ENCODE measurements at places on chromosomes 4 and X.
A peak's percentile ranks its signal among the peaks of the same experiment; 100 is the strongest.

GRCh38 chr4:5711479-5712184 lies 631 bp downstream of the EVC start:
- DNase-seq: peak; percentile 73

GRCh38 chr4:13963601-13964000 lies 336.1 kb upstream of the BOD1L1 start:
- peak; percentile 18 for DNase-seq

DNA sequence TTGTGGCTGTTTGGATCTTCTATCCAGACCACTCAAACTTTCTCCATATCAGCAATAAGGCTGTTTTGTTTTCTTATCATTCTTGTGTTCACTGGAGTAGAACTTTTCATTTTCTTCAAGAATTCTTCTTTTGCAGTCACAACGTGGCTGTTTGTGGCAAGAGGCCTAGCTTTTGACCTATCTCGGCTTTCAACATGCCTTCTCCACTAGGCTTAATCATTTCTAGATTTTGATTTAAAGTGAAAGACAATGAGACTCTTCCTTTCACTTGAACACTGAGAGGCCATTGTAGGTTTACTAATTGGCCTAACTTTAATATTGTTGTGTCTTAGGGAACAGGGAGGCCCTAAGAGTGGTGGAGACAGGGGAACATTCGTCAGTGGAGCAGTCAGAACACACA lies 19.1 kb downstream of the FGF2 start:
- DNase-seq: no peak

- DNase-seq: peak; percentile 29
Observed at GRCh38 chrX:64093761-64094160, 111.7 kb downstream of the AMER1 start.

DNA sequence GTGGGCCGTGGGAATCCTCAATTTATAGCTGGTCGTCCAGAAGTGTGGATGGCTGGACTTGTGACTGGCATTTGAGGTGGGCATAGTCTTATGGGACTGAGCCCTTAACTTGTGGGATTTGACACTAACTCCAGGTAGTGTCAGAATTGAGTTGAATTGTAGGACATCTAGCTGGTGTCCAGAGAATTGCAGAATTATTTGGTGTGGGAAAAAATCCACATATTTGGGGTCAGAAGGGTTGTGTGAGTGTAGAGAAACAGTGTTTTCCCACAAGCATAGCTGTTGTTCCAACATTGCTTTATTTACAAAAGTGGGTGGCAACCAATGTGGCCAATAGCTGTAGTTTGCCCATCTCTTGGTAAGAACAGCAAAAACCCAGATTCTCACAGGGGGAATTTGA lies 91.3 kb downstream of the MOSPD2 start:
- peak; percentile 67 for DNase-seq

- no peak for DNase-seq
Observed at GRCh38 chr4:79081973-79082372, 142.7 kb upstream of the PAQR3 start.

GRCh38 chr4:118718511-118719170 lies 33.4 kb downstream of the METTL14 start:
- no peak for DNase-seq

- DNase-seq: peak; percentile 72
Observed at GRCh38 chr4:149980941-149981340, 97.3 kb upstream of the DCLK2 start.

- DNase-seq: no peak
Observed at GRCh38 chrX:121894756-121895155, 847.3 kb downstream of the GLUD2 start.

- DNase-seq: no peak
Observed at GRCh38 chrX:16258882-16259281, 91.6 kb downstream of the MAGEB17 start.

GRCh38 chrX:9864011-9864410 lies 77.8 kb downstream of the SHROOM2 start:
- no peak for DNase-seq
